Aorta (tissue), 5 donors: ENCODE measurements at places on chromosomes 5 and 9. TPM values are rescaled to one million over a fixed set of nuclear protein-coding genes. Genes with fewer than 3 reads are reported as not detected.

Gene KIF20A
- 0.26 TPM for total RNA-seq

Gene PCDHA5
- total RNA-seq = 0.24 TPM

Gene C9orf50
- total RNA-seq = 0.30 TPM

Gene CDC42SE2
- total RNA-seq = 25.6 TPM

Gene SLC31A2
- 14.0 TPM for total RNA-seq

GRCh38 chr5:86143837-86144236 is 473.9 kb upstream of the COX7C start:
- no peak overlapping the region for H3K4me3 ChIP-seq
- peak; percentile 70 for DNase-seq
- no peak overlapping the region for H3K27ac ChIP-seq
- no peaks in the 10 kb centered on the region for H3K36me3 ChIP-seq

- H3K27me3 ChIP-seq = no peaks in the 10 kb centered on the region
- no peaks in the 10 kb centered on the region for H3K4me1 ChIP-seq
- no peak for DNase-seq
- H3K4me3 ChIP-seq = no peak overlapping the region
- no peaks in the 10 kb centered on the region for H3K36me3 ChIP-seq
Observed at GRCh38 chr5:149674686-149675085, 55.4 kb upstream of the PPARGC1B start.

DNA sequence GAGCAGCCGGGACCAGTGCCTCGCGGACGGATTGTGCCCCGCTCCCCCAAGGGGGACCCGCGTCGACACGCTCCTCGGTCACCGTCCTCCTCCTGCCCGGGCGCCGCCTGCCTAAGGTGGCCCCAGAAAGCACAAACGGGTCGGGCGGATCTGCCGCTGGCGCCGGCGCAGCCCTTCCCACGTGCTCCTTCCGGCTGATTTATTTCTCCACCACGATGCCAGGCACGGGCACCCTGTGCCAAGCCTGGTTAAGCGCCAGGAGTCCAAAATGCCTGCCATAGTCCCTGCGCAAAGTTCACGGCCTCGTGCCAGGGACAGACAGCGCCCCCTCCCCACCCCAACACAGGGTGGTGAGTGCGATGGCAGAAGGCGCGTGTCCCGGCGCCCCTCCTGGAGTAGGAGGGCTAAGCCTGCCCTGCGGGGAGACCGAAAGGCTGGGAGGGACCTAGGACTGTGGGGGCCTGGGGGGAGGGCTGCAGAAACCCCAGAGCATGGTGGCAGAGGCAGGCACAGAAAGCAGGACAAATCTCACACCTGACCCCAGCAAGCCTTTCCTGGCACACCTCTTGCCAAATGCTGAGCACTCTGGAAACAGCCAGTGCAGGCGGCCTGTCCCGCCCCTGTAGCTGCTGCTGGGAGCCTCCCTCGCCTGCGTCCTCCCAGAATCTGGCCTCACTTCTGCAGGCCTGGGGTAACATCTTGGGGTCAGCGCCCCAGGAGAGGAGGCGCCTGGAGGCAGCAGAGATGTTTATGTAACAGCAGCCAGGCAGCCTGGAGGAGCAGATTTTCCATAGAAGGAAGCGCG is 1.1 kb upstream of the NOTCH1 start:
- peak overlapping the region; percentile 16 for H3K27ac ChIP-seq
- no peaks in the 10 kb centered on the region for H3K27me3 ChIP-seq
- H3K4me1 ChIP-seq = no peaks in the 10 kb centered on the region

DNA sequence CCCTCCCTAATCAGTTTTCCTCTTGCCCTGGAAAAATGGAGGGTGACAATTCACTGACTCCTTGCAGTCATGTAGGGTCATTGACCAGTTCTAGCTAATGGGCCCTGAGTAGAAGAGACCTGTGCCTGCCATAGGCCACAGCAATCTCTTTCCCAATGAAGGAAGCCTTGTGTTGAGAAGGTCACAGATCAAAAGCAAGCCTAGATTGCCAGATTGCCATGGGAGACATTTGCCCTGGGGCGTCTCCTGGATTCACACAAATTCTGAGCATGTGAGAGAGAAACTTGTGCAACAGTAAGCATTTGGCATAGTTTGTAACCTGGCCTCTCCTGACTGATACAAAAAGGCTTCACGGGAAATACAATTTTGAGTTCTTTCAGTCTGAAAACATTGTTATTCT is 148.0 kb downstream of the NUDT12 start:
- H3K27me3 ChIP-seq = no peaks in the 10 kb centered on the region
- no peaks in the 10 kb centered on the region for H3K36me3 ChIP-seq
- no peaks in the 10 kb centered on the region for H3K4me1 ChIP-seq
- no peak overlapping the region for H3K27ac ChIP-seq
- no peak overlapping the region for H3K4me3 ChIP-seq

- H3K27me3 ChIP-seq = no peaks in the 10 kb centered on the region
- H3K4me3 ChIP-seq = no peak overlapping the region
- no peak overlapping the region for H3K27ac ChIP-seq
- no peak for DNase-seq
Observed at GRCh38 chr5:143882520-143882919, 70.6 kb downstream of the HMHB1 start.

GRCh38 chr5:115335301-115335700 is 38.8 kb upstream of the CCDC112 start:
- no peaks in the 10 kb centered on the region for H3K27me3 ChIP-seq
- H3K27ac ChIP-seq = no peak overlapping the region
- H3K36me3 ChIP-seq = no peaks in the 10 kb centered on the region
- no peak for DNase-seq
- no peaks in the 10 kb centered on the region for H3K4me1 ChIP-seq
- H3K4me3 ChIP-seq = no peak overlapping the region

GRCh38 chr9:109108318-109108717 is 11.4 kb downstream of the TMEM245 start:
- H3K27ac ChIP-seq = no peak overlapping the region
- H3K4me1 ChIP-seq = peaks cover 6% of the 10 kb centered on the region
- no peaks in the 10 kb centered on the region for H3K27me3 ChIP-seq
- no peaks in the 10 kb centered on the region for H3K36me3 ChIP-seq
- no peak overlapping the region for H3K4me3 ChIP-seq
